ENCODE measurements at places on chromosomes 4 and X. TPM values are rescaled to one million over a fixed set of nuclear protein-coding genes. Genes with fewer than 3 reads are reported as not detected.

The XAGE1B gene
- polyA plus RNA-seq = not detected

- DNase-seq = no peak
These were observed 165.9 kb downstream of the PDGFC start for GRCh38 chr4:156805696-156806095.

The CPLX1 gene
- polyA plus RNA-seq = not detected

The PPARGC1A gene
- not detected for polyA plus RNA-seq

The FBXW7 gene
- 32.2 TPM for polyA plus RNA-seq

DNA sequence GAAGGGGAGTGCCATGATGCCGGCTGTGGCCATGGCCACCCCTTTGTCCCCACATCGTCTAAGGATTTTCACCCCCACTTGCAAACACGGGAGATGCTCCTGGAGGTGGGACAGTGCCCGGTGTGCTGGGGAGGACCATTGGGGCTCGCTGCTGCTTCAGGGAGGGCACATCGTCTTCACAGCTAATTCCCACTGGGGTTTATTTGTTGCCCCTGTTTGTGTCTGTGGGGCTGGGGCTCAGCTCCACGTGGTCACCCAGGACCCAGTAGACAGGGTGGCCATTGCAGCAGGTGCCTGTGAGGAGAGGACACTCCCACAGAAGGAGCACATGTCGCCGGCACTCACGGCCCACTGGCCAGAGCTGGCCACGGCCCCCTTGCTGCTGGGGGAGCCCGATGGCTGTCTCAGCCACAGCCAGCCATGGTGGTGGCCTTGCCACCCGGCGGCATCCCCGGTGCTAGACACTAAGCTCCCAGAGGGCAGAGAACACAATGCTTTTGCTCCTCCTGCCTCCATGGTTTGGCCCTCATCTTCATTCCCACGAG lies 27.8 kb upstream of the GRPEL1 start:
- DNase-seq = no peak

- no peak for DNase-seq
These were observed 251.0 kb downstream of the ANK2 start for GRCh38 chr4:113300471-113300928.

The NPY5R gene
- not detected for polyA plus RNA-seq

- DNase-seq = peak; percentile 40
These were observed 34.6 kb downstream of the SEPTIN11 start for GRCh38 chr4:76984127-76984526.

The GPC3 gene
- polyA plus RNA-seq = not detected

- DNase-seq = no peak
These were observed 77.0 kb upstream of the STX18 start for GRCh38 chr4:4618847-4619246.

The CXCL1 gene
- not detected for polyA plus RNA-seq

The RHOH gene
- polyA plus RNA-seq = 66.6 TPM

GRCh38 chr4:10118048-10119004 lies 1.7 kb upstream of the WDR1 start:
- peak; percentile 26 for DNase-seq

GRCh38 chrX:77668391-77669237 lies 117.4 kb downstream of the ATRX start:
- no peak for DNase-seq
